H1 (cell line): ENCODE measurements at places on chromosomes 3 and 15. TPM values are rescaled to one million over a fixed set of nuclear protein-coding genes. Genes with fewer than 3 reads are reported as not detected.

The KCNAB1 gene
- 2.3 and 2.4 TPM in 2 replicates for total RNA-seq

DNA sequence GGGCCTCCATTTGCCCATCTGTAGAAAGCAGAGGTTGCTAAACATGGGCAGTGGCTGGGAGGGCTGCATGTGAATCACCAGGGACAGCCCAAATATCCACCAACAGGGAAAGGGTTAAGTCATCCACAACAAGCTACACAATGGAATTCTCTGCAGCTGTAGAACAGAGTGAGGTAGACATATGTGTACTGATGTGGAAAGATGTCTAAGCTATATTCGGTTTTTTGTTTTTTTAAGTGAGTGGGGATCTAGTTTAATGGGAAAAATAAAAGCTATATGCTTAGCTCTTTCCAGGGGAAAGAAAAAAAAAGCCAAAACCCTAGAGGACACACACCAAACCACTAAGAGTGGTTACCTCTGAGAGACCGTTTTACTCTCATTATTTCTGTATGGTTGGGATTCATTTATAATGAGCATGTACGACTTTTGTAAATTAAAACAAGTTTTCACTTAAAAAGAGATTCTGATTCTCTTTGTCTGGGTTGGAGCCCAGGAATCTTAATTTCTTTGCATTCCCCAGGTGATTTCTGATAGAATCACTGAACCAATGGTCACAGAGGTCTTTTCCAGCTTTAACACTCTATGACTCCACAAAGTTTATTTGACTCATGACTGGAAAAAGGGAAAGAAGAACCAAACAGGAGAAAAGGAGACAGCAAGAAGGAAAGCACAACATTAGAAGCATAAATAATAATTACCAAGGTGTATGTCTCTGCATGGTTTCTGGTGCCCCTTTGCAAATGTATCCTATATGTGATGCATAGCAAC, 19.1 kb downstream of the CRABP1 start:
- no peaks in the 10 kb centered on the region for H3K36me3 ChIP-seq
- no peaks in the 10 kb centered on the region for H3K27me3 ChIP-seq
- no peak for DNase-seq
- peaks cover 8% of the 10 kb centered on the region for H3K4me1 ChIP-seq
- H3K4me3 ChIP-seq = no peak overlapping the region

The TRPM1 gene
- total RNA-seq = not detected in 2 replicates

DNA sequence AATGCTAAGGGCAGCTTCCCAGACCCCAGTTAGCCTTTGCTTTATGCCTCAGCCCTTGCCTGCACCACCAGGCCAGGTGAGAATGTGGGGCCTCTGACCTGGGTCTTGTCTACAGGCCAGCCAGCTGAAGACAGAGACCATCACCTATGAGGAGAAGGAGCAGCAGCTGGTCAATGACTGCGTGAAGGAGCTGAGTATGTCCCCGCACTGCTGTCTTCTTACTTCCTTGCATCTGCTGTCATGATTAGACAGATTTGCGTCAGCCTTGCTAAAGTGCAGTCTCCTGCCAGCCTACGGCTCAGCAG, 74.6 kb downstream of the CCK start:
- no peaks in the 10 kb centered on the region for H3K4me1 ChIP-seq
- H3K27ac ChIP-seq = 0 out of 2 replicates have a peak overlapping the region, but pooled peaks have one; percentile 22
- H3K27me3 ChIP-seq = no peaks in the 10 kb centered on the region
- no peak for DNase-seq

DNA sequence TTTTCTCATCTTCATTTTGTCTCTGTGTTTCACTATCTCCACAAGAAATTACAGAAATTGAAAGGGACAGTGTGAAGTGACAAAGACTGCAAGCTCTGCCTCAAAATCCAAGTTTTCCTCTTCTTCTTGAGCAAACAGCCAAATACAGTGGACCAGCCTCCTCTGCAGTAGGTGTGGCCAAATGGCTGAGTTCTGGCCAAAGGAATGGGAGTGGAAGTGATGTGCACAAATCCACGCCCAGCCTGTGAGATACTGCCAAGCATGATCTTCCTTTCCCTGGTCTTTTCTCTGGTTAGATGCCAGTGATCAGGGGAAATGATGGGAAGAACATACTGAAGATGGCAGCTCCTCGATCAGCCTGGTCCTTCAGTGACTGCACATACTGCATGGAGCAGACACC, 111.0 kb upstream of the CPNE4 start:
- H3K36me3 ChIP-seq = no peaks in the 10 kb centered on the region
- H3K27ac ChIP-seq = no peak overlapping the region
- H3K27me3 ChIP-seq = no peaks in the 10 kb centered on the region
- no peak for DNase-seq
- no peak overlapping the region for H3K4me3 ChIP-seq
